ENCODE measurements at places on chromosomes 12 and 14.
A peak's percentile ranks its signal among the peaks of the same experiment; 100 is the strongest.

- no peak for DNase-seq
These were observed 39.9 kb downstream of the MYO1H start for GRCh38 chr12:109387425-109388166.

DNA sequence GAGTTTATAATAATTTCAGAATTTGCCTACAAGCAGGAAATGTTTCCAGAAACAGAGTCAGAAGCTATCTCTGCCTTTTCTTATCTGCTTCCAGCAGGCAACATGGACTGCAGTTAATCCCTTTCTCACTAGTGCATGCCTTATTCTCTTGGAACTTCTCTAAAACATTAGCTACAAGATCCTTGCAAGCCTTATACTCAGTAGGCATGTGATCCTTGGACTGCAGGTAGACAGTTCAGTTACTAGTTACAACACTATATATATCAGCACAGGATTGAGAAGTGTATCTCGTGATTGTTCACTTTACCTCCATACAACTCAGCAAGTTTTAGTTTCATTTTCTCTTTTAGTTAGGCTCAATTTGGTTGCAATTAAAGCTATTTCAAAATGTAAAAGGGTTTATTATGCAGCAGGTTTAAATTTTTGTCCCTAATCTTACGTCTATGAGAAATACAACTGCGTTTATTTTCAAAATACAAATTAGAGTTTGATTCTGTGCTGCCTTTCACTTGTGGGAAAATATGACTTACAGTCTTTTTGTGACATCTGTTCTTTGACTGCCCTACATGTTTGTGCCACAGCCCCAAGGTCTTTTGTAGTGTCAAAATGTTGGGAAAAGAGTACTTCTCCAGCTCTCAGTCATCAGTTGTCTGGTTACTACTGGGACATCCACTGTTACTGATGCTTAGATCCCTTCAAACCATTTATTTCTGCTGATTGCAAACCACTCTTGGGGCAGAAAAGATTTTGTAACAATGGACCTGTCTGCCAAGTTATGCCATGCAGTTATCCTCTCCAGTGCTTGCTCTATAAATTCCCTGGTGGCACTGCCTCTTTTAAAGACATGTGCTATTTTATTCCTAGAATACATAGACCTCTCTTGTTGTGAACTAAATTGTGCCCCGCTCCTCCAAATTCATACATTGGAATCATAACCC is 709.0 kb upstream of the FOXG1 start:
- no peak for DNase-seq

GRCh38 chr14:72901361-72901760 is 7.5 kb upstream of the DPF3 start:
- no peak for DNase-seq

DNA sequence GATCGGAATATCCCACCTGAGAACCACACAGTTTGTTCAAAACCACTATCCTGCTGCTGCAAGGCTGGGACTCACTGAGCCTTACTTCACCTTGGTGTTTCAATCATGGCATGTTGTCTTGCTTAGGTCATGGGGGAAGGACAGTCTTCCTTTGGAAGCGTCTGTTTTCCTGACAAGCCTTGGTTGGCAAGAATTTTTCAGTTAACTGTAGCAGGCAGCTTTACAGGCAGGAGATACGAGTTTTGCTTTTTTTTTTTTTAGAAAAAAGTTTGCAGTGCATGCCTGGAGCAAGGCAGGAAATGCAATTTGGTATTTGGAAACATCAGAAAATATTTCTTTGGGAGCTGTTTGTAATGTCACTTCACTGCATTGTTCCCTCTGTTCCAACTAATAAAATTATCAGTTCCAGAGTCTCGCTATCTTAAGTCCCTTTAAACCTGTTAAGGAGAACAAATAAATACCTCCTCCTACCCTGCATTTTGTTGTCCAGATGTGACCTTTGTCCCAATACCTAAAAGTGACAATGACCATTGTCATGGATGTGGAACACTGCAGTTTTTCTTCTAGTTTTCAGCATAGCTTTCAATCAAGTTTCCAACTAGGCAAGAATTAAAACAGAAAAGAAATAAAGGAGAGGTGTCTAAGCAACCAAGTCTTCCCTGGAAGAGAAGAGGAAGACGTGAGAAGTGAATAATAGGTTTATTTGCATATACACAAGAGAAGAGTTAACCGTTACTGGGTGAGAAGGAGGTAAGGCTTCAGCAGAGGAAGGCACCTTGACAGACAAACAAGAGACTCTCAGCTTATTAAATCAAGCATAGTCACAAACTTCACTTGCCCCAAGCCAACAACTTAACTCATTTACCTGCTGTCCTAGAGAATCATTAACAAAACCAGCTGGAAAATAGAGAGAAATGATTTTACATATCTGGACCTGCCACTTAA is 71.4 kb upstream of the ACTN1 start:
- no peak for DNase-seq

DNA sequence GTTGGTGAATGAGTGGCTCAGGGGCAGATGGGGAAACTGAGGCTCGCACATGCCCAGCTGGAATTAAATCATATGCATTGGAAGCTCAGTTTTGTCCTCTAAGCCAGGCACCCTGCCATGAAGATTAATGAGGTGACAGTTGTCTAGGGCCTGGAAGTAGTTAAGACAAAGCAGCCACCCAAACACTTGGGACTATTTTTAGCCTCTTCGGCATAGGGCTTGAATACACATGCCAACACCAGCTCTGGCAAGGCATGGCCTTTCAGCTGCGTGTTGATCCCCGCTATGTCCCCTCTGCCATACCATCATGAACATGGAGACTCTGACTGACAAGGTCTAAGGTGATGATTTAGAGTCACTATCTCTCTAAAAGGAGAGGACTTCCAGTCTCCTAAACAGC is 250.2 kb downstream of the KSR2 start:
- no peak for DNase-seq

DNA sequence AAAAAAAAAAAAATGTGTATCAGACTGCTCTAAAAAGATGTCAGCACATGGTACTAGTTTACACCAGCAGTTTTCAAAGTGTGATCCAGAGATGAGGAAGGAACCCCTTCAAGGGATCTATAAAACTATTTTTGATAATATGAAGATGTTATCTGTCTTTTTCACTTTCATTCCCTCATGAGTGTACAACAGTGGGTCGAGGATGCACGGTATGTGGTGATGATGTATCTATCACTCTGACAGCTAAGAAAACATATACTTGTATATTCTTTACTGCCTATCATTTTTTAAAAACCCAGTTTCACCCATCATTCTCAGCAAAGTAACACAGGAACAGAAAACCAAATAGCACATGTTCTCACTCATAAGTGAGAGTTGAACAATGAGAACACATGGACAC is 12.4 kb downstream of the DUSP16 start:
- no peak for DNase-seq

DNA sequence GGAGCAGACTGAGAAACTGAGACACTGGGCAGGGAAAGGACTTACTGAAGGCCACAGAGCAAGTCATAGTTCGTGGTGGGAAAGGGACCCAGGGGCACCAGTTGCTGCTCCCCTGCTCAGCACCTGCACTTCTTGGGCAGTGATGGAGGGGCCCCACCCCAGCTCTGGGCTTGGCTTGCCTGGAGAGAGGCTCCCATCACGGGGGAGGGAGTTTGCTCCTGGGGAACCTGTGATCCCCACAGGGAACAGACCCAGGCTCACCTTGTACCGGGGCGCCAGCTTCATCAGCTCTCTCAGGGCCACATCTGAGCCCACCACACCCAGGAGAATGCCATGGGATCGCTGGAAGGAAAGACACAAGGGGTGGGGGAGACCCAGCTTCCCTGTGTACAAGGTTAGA is 39.8 kb downstream of the CACNA2D4 start:
- no peak for DNase-seq

DNA sequence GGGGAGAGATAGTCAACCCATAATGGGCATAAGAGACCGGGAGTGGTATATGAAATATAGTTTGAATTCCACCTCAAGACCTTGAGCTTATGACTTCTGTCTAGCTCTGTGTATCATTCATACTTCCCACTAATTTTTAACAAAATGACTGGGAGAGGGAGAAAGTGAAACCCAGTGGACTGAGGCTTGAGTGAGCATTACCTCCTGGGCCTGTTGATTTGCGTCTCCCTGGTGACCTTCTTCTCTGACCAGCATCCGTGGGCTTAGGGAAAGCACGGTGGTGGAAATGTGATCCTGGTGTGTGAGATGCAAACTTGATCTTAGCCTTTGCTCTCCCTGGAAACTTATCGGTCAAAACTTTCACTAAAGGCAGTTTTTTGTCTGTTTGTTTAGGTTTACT is 207.9 kb upstream of the BCL2L14 start:
- no peak for DNase-seq

DNA sequence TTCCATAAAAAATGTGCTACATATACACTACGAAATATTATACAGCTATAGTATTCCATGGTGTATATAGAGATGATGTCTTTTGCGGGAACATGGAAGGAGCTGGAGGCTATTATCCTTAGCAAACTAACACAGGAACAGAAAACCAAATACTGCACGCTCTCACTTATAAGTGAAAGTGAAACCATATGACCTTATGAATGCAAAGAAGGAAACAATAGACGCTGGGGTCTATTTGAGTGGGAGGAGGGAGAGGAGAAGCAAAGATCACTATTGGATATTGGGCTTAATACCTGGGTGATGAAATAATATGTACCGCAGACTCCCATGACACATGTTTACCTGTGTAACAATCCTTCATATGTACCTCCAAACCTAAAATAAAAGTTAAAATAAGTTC is 142.8 kb downstream of the LRFN5 start:
- DNase-seq = no peak

GRCh38 chr12:114913871-114914801 is 230.2 kb upstream of the TBX3 start:
- DNase-seq = no peak

GRCh38 chr12:27523642-27524493 is at the start of gene PPFIBP1:
PPFIBP1 (plus strand) TSS chr12:27524206; CDS start chr12:27633397, 109,191 bp downstream.
- DNase-seq = peak; percentile 93

- no peak for DNase-seq
These were observed 55.7 kb downstream of the PAX9 start for GRCh38 chr14:36717363-36717762.

- DNase-seq = no peak
These were observed 137.9 kb upstream of the CPSF6 start for GRCh38 chr12:69101505-69101904.

- DNase-seq = no peak
These were observed 57.3 kb downstream of the TTC7B start for GRCh38 chr14:90758959-90759358.

- no peak for DNase-seq
These were observed 21.7 kb downstream of the GNS start for GRCh38 chr12:64737539-64737938.

GRCh38 chr12:29167988-29168387 is 18.9 kb downstream of the FAR2 start:
- DNase-seq = no peak

DNA sequence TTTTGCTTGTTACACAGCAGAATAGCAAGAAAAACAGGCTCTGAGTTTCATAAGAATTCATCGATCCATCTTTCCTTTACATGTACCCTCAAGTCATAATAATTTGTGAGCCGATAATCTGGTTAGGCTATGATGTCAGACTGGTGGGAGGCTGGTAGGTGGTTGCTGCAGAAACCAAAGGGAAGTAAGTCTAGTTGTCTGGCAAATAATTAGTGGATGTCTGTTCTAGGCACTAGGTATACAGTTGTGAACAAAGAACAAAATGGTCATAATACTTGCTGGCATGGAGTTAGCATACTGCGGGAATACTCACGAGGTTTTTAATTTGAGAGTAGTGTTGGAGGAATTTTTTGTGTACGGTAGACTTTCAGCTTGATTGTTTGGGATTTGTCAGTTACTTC is 8.8 kb downstream of the SUSD6 start:
- DNase-seq = no peak

- DNase-seq = no peak
These were observed 1011.8 kb downstream of the TMEM121 start for GRCh38 chr14:106538201-106538600.

- no peak for DNase-seq
These were observed 3.0 kb downstream of the KRT73 start for GRCh38 chr12:52615208-52615868.

DNA sequence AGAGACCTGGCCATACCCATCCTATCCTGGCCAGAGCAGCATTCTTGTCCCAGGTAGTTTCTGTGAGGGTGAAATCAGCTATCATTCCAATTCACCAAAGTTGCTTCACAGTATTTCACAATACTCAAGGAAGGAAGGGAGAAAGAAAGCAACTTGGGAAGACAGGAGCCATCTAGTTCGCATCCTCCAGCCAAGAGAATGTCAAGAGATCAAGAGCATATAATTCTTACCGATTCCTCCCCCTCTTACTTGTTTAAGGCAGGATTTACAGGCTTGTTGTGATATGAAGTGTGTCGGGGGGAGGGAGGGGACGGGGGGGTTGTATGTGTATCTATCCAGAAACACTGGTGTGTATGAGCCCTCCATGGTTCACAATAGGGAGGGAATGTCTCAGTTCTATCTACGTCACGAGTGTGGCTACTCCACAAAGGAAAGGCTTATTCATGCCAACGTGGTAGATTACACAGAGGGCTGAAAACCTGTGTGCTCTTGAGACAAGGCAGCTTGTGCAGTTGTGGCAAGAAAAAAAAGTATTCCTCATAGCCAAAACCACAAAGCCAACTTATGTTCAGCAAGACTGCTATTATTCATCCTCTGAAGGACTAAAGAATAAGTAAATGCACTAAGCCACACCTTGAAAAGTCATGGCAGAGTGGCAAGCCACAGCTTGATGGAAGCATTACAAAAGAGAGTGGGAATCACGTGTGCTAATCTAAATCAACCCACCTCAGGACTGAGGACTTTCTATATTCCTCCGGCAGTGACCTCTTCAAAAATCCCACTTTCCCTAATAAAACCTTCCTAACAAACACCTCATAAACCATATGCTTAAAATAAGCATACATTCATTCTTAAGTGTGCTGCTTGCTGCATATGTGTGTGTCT is 35.0 kb downstream of the CORO1C start:
- no peak for DNase-seq

GRCh38 chr12:67442347-67442841 is 173.2 kb downstream of the CAND1 start:
- DNase-seq = no peak

DNA sequence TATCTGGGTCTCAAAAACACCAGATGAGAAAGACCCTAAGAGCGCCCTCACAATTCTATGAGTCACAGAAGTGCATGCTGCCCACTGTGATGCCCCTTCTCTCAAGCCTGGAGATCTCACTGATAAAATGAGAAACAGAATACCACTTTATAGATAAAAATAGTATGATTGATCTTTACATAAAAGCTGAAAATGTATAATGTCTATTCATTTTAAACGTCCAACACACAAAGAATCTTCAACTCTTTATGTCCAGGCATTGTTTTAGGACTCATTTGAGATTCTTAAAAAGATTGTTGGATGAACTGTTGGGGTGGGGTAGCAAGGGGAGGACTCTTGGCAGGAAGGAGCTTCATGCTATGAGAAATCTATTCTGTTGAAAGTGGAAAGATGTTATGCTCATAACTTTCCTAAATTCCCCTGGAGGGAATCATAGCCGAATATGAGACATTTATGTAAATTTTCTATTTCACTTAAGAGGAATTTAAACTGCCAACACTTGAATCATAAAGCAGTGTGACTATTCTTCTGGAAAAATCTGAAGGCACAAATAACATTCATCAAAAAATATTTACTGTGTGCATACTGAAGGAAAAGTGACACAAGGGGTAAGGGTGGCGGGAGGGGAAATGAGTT is 174.6 kb downstream of the STXBP6 start:
- no peak for DNase-seq

GRCh38 chr12:50073206-50073605 is 11.9 kb upstream of the SMARCD1 start:
- no peak for DNase-seq

GRCh38 chr12:275812-276211 is 13.2 kb upstream of the SLC6A13 start:
- no peak for DNase-seq

- no peak for DNase-seq
These were observed 49.0 kb downstream of the MDGA2 start for GRCh38 chr14:47626151-47627035.

GRCh38 chr12:7832059-7832696 is 40.5 kb downstream of the SLC2A14 start:
- no peak for DNase-seq
